ENCODE measurements at places on chromosomes 2 and 18.

GRCh38 chr2:232539298-232540231 is at the start of gene CHRNG:
Gene CHRNG, plus strand, starts transcription at chr2:232539692. Its CDS starts 56 bp downstream, at chr2:232539748.
- DNase-seq = no peak

DNA sequence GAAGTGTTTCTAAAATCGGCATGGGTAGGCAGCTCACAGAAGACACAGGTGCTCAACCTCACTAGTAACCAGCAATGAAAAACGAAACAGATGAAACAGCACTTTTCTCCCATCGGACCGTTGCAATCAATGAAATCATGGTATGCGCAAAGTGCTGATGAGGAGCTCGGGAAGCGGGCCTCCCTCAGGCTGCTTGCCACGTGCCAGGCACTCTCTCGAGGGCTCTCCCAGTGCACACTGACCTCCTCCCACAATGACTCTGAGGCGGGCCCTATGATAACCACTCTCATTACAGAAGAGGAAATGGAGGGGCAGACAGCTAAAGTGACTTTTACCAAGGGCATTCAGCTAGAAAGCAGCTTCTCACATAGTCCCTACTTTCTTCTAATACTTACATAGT is 3.8 kb upstream of the ANKRD23 start:
- DNase-seq = no peak

- no peak for DNase-seq
These were observed 944.8 kb upstream of the CNTNAP5 start for GRCh38 chr2:123080331-123080730.

- no peak for DNase-seq
These were observed 217.9 kb upstream of the ITGA4 start for GRCh38 chr2:181239201-181239799.

- DNase-seq = no peak
These were observed 208.4 kb downstream of the RAD51AP2 start for GRCh38 chr2:17309741-17310339.

DNA sequence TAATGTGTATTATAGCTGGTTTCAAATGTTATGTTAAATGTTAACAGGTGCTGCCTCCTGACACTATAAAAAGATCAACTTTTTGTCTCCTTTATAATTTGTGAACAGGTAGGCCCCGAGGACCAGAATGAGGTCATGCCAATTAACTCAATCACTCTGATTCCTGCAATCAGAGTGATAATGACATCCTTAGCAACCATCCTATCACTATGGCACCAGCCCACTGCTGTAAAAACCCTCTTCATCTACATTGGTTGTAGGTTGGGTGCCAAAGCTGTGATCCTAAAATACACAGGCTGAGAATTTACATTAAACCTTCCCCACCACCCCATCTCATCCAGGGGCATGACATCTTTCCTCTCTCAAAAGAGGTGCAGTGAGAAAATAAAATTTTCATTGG is 103.5 kb downstream of the CPO start:
- DNase-seq = no peak

- no peak for DNase-seq
These were observed 36.7 kb upstream of the AGPS start for GRCh38 chr2:177355874-177356273.

DNA sequence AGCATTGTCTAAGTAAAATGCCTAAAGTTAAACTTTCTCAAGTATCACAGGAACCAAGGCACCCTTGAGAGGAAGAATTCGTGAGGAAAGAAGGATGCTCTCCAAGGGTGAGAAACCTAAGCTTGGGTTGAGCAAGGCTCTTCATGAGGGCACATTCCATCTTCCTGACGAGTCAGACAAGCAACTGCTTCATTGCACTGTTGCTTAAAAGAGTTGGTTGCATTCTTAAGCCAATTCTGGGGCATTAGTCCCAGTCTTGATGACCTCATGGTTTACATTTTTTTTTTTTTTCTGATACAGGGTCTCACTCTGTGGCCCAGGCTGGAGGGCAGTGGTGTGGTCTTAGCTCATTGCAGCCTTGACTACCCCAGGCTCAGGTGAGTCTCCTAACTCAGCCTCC is 237.5 kb downstream of the ACTR3 start:
- DNase-seq = no peak

DNA sequence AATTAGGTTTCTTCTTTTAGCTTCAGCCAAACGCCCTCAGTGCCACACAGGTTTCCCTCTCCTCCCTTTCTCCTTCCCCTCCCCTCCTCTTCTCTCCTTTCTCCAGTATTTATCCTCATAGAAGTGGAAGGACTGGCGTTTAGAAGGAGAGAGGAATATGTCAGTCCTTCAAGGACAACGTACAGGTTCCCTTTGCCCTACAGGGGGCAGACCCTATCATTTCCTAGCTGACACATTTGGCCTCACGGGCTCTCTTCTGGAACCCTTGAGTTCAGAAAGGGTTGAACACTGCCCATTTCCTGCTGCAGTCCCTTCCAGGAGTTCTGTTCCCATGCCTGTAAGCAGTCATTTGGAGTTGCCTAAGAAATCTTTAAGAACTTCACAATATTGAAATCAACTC is 46.1 kb downstream of the CDCA7 start:
- DNase-seq = no peak

DNA sequence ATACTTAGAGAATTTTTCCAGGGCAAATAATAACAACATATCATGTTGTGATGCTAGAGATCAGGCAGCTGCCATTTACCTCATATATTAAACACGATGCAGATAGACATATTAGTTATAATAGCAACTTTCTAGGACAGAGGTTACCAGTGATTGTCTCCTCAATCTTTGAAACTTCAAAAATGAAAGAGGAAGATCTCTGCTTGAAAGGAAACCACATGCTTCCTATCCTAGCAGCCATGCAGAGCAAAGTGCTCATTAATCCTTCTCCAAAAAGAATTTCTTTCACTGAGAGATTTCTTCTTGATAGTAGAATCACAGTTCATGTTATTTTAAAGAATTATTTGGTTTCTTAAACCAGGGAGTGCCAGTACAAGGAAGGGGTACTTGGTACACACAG is 317.2 kb downstream of the CPS1 start:
- no peak for DNase-seq

- no peak for DNase-seq
These were observed 77.8 kb downstream of the MYO1B start for GRCh38 chr2:191322828-191323506.

GRCh38 chr2:39433586-39434195 is 3.4 kb downstream of the MAP4K3 start:
- no peak for DNase-seq

- DNase-seq = no peak
These were observed 119.0 kb upstream of the SYT4 start for GRCh38 chr18:43396266-43396665.

DNA sequence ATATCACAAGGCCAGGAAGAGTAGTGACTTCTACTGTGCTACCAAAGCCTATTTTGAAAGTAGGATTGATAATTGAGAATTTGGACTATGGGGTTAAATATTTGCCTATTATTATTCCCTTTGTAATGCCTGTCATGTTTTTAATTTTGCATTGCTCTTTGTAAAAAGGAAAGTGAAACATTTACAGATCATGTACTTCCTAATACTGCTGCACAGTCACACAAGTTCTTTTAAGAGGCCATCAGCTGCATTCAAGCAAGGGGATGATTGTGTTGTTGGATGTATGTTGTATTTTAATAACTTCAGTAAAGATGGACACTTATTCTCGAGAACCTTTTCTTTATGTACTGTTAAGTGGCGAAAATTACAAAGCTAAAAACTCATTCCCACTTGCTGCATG is 70.1 kb downstream of the PLEKHA3 start:
- DNase-seq = no peak

- no peak for DNase-seq
These were observed 344.3 kb upstream of the KCNH7 start for GRCh38 chr2:163182764-163183354.

- no peak for DNase-seq
These were observed 305.0 kb upstream of the EPAS1 start for GRCh38 chr2:45992021-45992740.

GRCh38 chr2:126568734-126569133 is 87.2 kb upstream of the GYPC start:
- DNase-seq = no peak

GRCh38 chr2:18506883-18507509 is 53.5 kb downstream of the RDH14 start:
- DNase-seq = no peak

GRCh38 chr18:61651145-61651879 is 241.5 kb downstream of the RNF152 start:
- no peak for DNase-seq

GRCh38 chr2:70987386-70987785 is 7.3 kb downstream of the TEX261 start:
- no peak for DNase-seq

GRCh38 chr2:71880846-71881610 is 266.6 kb downstream of the CYP26B1 start:
- no peak for DNase-seq

DNA sequence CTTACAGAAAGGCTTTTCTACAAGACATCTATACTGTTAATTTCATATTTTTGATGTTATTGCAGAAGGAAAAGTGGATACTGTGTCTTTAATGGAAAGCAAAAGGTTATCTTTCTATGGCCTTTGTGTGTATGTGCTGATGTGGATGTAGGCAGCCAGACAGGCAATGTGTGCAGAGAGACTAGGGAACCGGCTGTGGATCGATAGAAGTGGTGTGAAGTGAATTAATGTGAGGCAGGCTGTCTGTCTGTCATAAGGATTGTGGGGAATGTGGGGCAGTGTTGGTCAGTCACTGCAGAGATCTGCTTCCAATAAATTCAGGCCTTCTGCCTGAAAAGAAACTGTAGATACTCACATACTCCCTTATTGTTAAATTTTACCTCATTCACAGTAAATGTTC is 156.7 kb downstream of the WDR7 start:
- DNase-seq = no peak

Measured in activated CD4-positive, alpha-beta T cell treated with anti-CD3 and anti-CD28 coated beads for 24 hours (primary cell).